ENCODE measurements at places on chromosomes 1 and 21. TPM values are rescaled to one million over a fixed set of nuclear protein-coding genes. Genes with fewer than 3 reads are reported as not detected.
A peak's percentile ranks its signal among the peaks of the same experiment; 100 is the strongest.

Gene SPRR1A
- total RNA-seq, result not detected

Gene OR2L8
- total RNA-seq, result not detected

Gene POU3F1
- 1.5 TPM for total RNA-seq

- DNase-seq, result no peak
Observed at GRCh38 chr1:52970149-52970548, 43.1 kb downstream of the SCP2 start.

GRCh38 chr1:2209400-2210083 is 15.0 kb upstream of the FAAP20 start:
- DNase-seq, result no peak

DNA sequence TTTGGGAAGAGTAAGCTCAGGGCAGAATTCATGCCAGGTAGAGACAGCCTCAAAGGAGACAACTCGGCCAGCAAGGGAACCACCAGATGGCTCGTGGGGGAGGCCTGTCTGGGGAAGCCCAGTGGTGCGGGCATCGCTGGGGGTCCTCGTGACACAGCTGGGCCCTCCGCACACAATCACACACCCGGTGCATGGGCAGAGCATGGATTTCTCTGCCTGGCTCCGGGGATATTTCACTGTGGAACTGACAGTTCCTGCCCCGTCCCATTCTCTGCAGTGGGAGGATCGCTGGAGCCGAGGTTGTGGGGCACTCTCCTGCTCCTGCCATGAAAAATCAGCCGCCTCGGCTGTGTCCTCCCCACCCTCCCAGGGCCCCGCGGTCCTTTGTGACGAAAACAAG is 108.0 kb downstream of the CRYAA start:
- no peak for DNase-seq

- no peak for DNase-seq
Observed at GRCh38 chr1:78054559-78054958, 8.8 kb downstream of the GIPC2 start.

GRCh38 chr1:40421431-40422384 is 28.6 kb upstream of the ZFP69B start:
- DNase-seq, result no peak

DNA sequence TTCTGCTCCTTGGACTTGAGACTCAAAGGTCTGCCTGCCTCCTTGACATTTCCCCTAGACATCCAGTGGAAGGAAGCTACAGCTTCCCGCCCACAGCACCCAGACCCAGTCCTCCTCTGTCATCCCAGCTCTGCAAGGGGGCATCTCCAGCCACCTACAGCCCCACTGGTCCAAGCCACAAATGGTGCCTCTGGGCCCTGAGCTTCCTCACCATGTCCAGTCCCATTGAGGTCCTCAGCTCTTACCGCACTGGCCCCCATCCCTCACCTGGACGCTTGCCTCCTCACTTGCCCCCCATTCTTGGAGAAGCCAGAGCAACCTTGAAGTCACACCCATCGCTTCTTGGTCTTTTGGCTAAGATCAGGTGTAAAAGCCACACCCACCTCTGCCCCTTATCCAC is 13.2 kb downstream of the PODN start:
- DNase-seq, result no peak

DNA sequence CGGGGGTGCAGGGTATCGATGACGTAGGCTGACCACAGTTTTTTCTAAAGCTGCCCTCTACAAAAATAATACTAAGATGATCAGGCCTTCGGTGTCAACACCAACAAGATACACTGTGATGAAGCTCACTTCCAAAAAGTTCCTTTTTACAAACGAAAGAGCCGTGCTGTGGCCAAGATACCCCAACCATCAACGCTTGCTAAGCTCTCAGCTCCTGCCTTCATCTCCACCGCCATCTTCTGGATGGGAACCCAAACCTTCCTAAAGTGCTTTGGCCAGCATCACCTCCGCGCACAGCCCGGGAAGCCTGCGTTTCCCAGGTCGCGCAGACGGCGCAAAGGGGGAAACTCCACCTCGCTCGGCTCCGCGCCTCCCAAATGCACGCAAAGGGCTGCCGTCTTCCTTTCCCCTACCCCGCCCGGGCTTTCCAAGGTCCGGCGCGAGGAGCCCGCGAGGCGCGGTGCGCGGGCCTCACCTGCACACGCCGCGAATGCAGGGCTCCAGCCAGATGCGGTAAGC is 541 bp downstream of the USP48 start:
- DNase-seq, result peak; percentile 50

GRCh38 chr21:25708467-25709065 is 26.1 kb downstream of the ATP5PF start:
- DNase-seq, result peak; percentile 4

DNA sequence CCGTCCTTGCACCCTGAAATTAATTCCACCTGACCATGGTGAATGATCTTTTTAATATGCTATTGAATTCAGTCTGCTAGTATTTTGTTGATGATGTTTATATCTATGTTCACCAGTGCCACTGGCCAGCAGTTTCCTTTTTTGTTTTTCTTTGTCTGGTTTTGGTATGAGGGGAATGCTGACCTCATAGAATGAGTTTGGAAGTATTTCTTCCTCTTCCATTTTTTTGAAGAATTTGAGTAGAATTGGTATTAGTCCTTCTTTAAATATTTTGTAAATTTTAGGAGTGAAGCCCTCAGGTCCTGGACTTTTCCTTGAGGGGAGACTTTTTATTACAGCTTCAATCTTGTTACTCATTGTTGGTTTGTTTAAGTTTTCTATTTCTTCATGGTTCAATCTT is 231.6 kb downstream of the MRPL39 start:
- DNase-seq, result no peak

All from activated T-helper 1 cell treated with anti-CD3 and anti-CD28 coated beads, Interleukin-12 subunit alpha, Interleukin-12 subunit beta, Interleukin-2, Interleukin-4 antibody, amounts not matched to agents 30 ng/mL and 10 ng/mL and 1 ng/mL, durations not matched to agents 14 hours and 24 hours and 36 hours (primary cell).